Psoas muscle (tissue), 8 donors: ENCODE measurements at places on chromosomes 3 and 15. TPM values are rescaled to one million over a fixed set of nuclear protein-coding genes. Genes with fewer than 3 reads are reported as not detected.

DNA sequence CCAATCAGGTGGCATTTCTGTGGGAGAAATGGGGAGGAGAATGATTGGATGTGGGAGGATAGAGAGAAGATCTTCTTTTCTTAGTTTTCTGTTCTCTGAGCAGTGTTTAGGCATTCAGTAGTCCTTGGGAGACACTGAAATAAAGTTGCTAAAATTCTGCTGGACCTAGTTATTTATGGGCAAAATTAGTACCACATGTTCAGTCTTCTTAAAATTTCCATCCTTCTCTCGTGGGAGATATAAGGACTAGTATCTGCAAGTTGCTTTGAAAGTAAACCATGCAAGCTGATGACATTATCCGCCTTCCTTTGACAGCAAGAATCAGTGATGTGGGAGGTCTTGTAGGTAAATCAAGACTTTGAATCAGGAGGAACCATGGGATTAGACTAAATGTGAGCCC, 19.9 kb upstream of the CHST2 start:
- no peak for DNase-seq

GRCh38 chr15:60928970-60929369, 300.1 kb downstream of the RORA start:
- DNase-seq, result no peak

The DPPA4 gene
- total RNA-seq, result not detected

The HRG gene
- total RNA-seq, result not detected

The DCBLD2 gene
- 7.6 TPM for total RNA-seq

The CCK gene
- not detected for total RNA-seq

The HACL1 gene
- total RNA-seq, result 14.0 TPM
